ENCODE measurements at places on chromosomes 5 and 9. TPM values are rescaled to one million over a fixed set of nuclear protein-coding genes. Genes with fewer than 3 reads are reported as not detected.

The AK1 gene
- 21.0 TPM for total RNA-seq

The FAXDC2 gene
- total RNA-seq, result not detected

The ISL1 gene
- total RNA-seq, result not detected

The GABRA6 gene
- not detected for total RNA-seq

The C8G gene
- 0.76 TPM for total RNA-seq

The C5 gene
- total RNA-seq, result 0.82 TPM

The FAT2 gene
- under 0.01 TPM for total RNA-seq

- no peak for DNase-seq
- peaks cover 45% of the 10 kb centered on the region for H3K27me3 ChIP-seq
- peaks cover 17% of the 10 kb centered on the region for H3K4me1 ChIP-seq
Observed at GRCh38 chr5:73902327-73903051, 276.5 kb downstream of the ARHGEF28 start.

GRCh38 chr5:179362355-179362754 is 17.1 kb upstream of the ADAMTS2 start:
- H3K27me3 ChIP-seq, result no peaks in the 10 kb centered on the region
- DNase-seq, result no peak

DNA sequence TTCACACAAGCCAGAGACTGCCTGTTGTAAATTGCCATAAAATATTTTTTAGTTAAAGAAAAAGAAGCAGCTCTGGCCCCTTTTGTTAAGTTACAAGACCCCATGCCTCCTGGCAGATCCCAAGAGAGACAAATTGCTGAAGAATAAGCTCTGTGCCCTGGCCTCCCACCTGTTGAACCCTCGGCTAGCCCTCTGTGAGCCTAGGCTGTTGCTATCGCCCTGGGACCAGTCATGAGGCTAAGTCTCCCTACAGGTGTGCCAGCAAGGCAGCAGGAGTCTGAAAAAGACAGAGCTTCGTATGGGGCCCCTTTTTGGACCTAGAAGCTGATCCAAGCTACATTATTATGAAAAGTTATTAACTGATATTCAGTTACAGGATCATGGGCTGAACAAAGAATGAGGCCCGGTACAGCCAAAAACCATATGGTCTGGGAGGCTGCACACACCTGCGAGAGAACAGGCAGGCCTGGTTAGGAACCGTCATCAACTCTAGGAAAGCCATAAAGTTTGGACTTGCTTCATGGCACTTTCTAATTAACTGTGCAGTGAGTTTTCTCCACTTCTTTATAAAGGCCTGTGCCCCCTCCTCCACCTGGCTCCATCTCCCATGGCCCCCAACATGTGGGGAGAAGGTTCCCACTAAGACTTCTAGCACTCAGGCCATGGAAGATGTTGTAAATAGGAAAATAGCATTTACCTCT is 384.7 kb downstream of the ENC1 start:
- H3K4me1 ChIP-seq, result no peaks in the 10 kb centered on the region
- no peaks in the 10 kb centered on the region for H3K36me3 ChIP-seq
- no peak overlapping the region for H3K4me3 ChIP-seq
- no peak overlapping the region for H3K27ac ChIP-seq

- no peak overlapping the region for H3K27ac ChIP-seq
- no peaks in the 10 kb centered on the region for H3K27me3 ChIP-seq
- no peaks in the 10 kb centered on the region for H3K36me3 ChIP-seq
- no peaks in the 10 kb centered on the region for H3K4me1 ChIP-seq
Observed at GRCh38 chr9:80440724-80441123, 869.0 kb downstream of the TLE4 start.

DNA sequence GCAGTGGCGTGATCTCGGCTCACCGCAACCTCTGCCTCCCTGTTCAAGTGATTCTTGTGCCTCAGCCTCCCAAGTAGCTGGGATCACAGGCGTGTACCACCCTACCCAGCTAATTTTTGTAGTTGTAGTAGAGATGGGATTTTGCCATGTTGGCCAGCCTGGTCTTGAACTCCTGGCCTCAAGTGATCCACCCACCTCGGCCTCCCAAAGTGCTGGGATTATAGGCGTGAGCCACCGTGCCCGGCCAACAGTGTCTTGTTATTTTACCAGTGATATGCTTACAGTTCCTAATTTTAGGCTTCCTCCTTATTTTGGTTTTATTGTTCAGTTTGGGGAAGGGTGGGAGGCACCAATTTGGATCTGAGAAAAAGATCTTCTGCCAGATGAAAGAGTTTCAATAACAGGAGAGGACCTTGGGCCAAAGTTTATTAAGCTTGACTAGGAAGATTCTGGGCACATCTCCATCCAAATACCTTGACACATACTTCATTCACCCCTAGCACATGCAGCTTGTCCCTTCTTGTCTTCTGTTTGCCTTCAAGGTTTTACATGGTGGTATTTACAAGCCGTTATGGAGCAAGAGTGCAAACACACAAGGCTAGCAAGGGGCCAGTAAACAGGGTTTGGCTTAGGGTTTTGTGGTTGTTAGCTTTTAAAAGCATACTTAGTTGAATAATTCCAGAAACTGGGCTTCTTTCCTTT is 168.1 kb upstream of the DMRT1 start:
- no peak overlapping the region for H3K27ac ChIP-seq
- H3K4me1 ChIP-seq, result peaks cover 15% of the 10 kb centered on the region
- no peak overlapping the region for H3K4me3 ChIP-seq
- no peak for DNase-seq

DNA sequence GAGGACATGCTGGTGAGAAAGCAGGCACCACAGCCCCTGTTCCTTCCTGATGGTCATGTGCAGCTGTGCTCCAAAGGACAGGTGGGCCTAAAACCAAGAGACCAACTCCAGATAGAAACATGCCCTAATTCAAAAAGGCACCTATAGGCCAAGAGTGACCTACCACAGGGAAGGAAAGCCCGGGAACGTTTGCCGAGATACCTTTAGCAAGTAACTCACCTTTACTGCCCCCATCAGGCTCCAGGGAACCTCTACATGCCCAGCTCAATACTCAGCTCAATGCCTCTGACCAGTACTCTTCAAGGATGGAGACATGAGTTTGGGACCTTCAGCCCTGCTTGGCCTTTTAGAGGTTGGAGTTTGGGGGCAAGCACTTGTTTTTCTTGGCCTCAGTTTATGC is 172.8 kb upstream of the FSTL4 start:
- H3K36me3 ChIP-seq, result no peaks in the 10 kb centered on the region
- H3K27me3 ChIP-seq, result peaks cover 4% of the 10 kb centered on the region
- no peak for DNase-seq
- no peak overlapping the region for H3K27ac ChIP-seq

DNA sequence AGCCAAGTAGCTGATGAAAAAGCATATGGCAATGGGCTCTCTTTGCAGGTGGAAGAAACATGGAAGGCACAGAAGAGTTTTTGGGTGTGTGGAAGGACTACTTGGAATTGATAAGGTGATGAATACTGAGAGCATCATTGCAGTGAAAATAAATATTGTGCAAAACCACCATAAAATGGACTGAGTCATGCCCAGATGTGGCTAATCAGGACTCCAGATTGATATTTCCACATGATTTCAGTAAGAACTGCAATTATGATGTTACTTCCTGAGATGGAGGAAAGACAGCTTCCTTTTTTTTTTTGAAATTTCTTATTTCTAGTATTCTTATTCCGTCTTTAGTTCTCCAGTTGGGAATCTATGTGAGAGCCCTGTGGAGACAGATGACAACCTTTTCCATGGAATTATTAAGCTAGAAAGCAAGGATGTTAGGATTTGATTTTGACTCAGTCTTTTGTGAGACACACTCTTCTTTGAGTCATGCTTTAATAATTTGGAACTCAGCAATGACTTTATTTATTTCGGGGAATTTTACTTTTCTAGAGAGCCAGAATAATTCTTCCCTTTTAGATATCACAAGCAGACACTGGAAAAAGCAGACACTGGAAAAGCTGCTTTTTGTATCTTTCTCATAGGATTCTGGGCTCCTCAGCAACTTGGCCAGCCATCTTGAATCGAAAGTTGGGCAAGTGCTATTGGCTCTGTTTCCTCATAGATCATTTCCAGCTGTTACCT is 94.2 kb upstream of the VCAN start:
- H3K4me3 ChIP-seq, result no peak overlapping the region
- no peaks in the 10 kb centered on the region for H3K36me3 ChIP-seq
- DNase-seq, result no peak
- no peaks in the 10 kb centered on the region for H3K4me1 ChIP-seq

GRCh38 chr5:147997486-147997885 is 66.3 kb upstream of the SPINK5 start:
- H3K27ac ChIP-seq, result no peak overlapping the region
- no peak for DNase-seq
- H3K27me3 ChIP-seq, result no peaks in the 10 kb centered on the region
- no peaks in the 10 kb centered on the region for H3K4me1 ChIP-seq
- H3K36me3 ChIP-seq, result no peaks in the 10 kb centered on the region

DNA sequence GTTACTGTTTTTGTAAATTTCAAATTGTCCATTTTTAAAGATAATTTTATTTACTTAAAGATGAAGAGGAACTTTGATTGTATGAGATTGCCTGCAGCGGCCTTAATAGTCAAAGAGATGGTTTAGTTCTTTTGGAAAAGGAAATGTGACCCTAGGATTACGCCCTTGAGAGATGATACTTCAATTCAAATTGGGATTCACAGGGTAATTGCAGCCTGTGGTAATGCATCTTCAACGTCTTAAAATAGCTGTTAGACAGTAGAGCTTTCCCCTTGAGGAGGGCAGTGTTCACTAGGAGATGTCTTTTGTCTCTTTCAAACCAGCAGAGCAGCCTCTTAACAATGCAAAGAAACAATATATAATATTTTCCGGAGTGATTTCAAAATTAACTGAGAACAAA is 127.1 kb downstream of the TAF11L14 start:
- DNase-seq, result no peak
- no peaks in the 10 kb centered on the region for H3K4me1 ChIP-seq
- no peak overlapping the region for H3K4me3 ChIP-seq
- H3K27ac ChIP-seq, result no peak overlapping the region

DNA sequence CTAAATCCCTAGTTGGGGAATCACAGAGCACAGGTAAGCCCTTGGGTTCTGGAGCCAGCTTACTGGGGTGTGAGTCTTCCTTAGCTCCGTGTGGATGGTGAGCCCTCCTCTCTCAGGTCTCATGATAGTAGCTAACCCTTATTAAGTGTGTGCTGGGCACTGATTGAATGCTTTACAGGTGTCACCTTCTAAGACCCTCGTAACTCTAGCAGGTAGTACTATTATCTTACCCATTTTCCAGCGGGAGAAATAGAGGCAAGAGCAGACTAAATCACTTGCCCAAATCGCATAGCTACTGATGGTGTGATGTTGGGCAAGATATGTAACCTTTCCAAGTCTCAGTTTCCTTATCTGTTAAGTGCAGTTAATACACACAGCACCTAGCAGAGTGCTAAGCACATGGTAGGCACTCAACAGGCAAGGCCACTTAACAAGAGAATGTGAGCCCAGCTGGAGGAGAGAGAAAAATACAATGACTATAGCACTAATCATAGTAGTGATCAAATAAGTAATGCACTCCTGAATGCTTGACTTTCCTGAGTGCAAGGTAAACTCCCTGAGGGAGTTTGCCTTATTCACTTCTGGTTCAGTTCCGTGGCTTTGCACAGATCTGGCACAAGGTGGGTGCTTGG is at the start of gene DCANP1:
Gene DCANP1, minus strand, starts transcription at position 51 of the 632 bp plus-strand sequence. CDS start 240 bp downstream, outside the sequence.
- H3K36me3 ChIP-seq, result no peaks in the 10 kb centered on the region
- no peaks in the 10 kb centered on the region for H3K4me1 ChIP-seq
- peaks cover 2% of the 10 kb centered on the region for H3K27me3 ChIP-seq
- no peak within 1 kb of the TSS for H3K27ac ChIP-seq
- no peak for DNase-seq

DNA sequence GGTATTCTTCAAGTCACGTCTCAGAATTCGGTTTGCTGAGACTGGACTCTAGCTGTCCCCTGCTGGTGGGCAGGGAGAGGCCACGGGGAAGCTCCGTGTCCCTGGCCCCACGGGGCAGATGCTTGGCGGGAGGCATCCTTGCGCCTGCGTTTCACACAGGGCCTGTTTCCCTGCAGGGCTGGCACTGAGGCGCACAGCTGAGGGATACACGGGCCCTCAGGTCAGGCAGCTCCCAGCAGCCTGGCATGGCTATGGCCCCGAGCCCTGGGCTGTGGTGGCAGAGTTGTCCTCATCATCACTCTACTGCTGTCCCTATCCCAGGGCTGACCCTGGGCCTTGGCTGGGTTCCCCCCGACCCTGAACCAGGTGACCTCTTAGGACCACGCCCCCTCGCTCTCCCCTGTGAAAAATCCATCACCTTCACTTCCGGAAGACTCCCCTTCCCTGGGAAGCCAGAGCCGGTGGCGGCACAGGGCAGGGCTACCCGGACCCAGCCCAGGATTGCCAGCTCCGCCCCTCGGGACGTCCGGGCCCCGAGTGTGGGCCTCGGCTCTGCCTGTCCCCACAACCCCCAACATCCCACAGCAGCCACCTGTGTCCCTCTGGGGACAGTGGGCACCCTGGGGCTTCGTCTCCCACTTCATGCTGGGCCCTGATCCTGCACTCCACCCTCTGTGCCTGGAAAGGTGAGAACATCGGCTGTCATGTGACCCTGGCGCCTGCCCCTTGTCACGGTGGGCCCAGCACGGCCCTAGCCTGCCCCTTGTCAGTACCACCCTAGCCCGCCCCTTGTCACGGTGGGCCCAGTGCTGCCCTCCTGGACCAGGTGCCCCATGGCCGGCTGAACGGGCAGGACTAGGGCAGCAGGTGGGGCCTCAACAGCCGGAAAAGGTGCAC is 5.0 kb downstream of the DPP7 start:
- no peak overlapping the region for H3K4me3 ChIP-seq
- no peaks in the 10 kb centered on the region for H3K4me1 ChIP-seq
- H3K27ac ChIP-seq, result no peak overlapping the region
- no peaks in the 10 kb centered on the region for H3K27me3 ChIP-seq
- DNase-seq, result no peak

Data from activated T-helper 2 cell treated with anti-CD3 and anti-CD28 coated beads, Interferon-gamma antibody, Interleukin-2, Interleukin-4, amounts not matched to agents 10 μg/mL and 5 μg/mL and 100 μg/mL, durations not matched to agents 14 hours and 24 hours and 36 hours (primary cell).